Activated CD8-positive, alpha-beta memory T cell treated with anti-CD3 and anti-CD28 coated beads for 1 hour (primary cell): ENCODE measurements at places on chromosomes 5 and 9.

- DNase-seq, result no peak
Measured at GRCh38 chr9:100087218-100087617, 11.6 kb downstream of the ERP44 start.

- DNase-seq, result no peak
Measured at GRCh38 chr9:136202454-136203407, 2.2 kb downstream of the LHX3 start.

- no peak for DNase-seq
Measured at GRCh38 chr5:92917044-92917443, 664.0 kb downstream of the NR2F1-AS1 start.

DNA sequence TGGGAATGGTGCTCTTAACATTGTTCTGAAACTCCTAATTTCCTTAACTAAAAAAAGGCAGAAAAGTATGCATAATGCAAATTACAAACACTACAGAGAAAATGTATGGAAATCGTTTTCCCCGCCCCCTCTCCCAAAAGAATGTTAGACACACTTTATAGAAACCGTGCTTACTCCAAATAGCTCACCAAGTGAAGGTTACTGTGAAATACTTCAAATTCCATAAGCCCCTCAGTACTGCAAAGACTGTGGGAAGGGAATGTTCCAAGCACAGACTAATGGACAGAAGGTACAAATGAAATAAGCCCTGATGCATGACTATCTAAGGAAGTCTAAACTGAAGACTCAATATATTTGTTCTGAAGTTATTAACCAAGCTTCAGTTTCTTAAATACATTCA lies 12.5 kb downstream of the MAPKAP1 start:
- no peak for DNase-seq

- no peak for DNase-seq
Measured at GRCh38 chr5:118592229-118593002, 395.9 kb downstream of the DTWD2 start.

- DNase-seq, result no peak
Measured at GRCh38 chr9:72909428-72909827, 43.4 kb downstream of the ALDH1A1 start.

DNA sequence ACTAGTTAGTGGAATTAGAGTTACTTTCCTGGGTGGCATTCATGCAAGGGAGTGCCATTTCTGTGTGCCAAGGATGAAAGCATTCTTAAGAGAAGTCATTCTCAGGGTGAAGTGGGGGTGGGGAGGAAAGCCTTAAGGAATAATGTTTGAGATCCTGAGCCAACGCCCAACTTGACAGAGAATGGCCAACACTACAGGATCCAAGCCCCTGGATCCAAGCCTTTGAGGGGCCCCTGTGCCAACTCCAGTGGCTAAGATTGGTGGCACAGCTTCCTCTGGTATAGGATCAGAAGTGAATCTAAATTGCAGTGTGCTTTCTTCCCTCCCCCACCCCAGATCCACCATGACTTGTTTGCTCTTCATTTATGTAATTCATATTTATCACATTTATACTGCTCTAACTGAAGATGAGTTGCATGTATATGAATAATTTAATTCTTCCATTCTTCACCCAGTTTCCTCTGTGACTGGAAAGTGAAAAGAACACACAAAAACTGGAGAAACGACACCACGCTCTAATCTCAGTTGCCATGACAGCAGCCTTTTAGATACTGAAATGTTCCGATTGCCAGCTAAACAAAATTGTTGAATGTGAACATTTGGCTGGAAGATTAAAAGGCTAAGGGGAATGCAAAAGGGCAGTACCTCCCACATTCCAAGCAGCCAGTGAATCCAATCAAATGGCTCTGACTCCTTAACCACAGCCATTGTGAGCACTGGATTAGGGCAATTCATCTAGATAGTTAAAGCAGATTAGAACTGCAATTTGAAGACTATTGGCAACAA lies 4.5 kb downstream of the ZNF608 start:
- no peak for DNase-seq

- no peak for DNase-seq
Measured at GRCh38 chr9:19720377-19720776, 68.5 kb downstream of the SLC24A2 start.

GRCh38 chr9:135070964-135071735 lies 16.3 kb upstream of the OLFM1 start:
- no peak for DNase-seq
